Stimulated activated CD4-positive, alpha-beta T cell treated with anti-CD3 and anti-CD28 coated beads, Interleukin-15, amount 100 ng/mL, for 24 hours (primary cell): ENCODE measurements at places on chromosomes 7 and 10.

DNA sequence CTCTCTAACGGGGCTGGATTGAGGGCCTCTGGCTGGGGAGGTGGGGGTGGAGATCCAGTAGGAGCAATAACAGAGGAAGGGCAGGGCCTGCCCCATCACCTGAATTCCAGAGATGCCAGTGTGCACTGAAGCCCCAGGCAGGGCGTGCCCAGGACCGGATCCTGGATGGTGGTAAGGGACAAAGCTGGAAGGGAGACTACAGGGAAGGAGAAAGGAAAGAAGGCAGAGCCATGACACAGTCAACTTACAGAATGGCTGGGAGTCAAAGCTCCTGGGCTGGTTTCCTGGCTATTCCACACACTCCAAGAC lies 666 bp downstream of the TMEM139 start:
- DNase-seq: no peak

DNA sequence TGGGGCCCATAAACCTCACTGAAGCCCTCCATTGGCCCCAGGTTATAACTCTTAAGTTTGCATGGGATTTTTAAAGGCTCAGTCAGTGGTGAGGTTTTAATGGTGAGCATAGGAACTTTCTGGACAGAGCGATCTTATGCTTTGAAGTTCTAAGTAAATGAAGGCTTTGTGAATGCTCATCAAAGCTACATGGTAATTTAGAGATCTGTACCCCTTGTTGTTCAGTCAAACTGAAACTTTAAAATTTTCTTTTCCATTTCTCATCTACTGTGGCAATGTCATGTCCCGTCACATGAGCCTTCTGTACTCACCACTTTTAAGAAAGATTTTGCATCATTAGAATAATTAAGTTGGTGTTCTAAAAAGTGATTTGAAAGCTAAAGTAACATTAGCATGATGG lies 39.9 kb downstream of the CHN2 start:
- DNase-seq: no peak

GRCh38 chr7:81583090-81583489 lies 186.8 kb downstream of the HGF start:
- DNase-seq: no peak

- no peak for DNase-seq
Measured at GRCh38 chr10:98621630-98622029, 174.9 kb upstream of the HPS1 start.

- no peak for DNase-seq
Measured at GRCh38 chr10:114336823-114337509, 67.3 kb downstream of the AFAP1L2 start.

- no peak for DNase-seq
Measured at GRCh38 chr7:146496657-146497056, 380.1 kb downstream of the CNTNAP2 start.

DNA sequence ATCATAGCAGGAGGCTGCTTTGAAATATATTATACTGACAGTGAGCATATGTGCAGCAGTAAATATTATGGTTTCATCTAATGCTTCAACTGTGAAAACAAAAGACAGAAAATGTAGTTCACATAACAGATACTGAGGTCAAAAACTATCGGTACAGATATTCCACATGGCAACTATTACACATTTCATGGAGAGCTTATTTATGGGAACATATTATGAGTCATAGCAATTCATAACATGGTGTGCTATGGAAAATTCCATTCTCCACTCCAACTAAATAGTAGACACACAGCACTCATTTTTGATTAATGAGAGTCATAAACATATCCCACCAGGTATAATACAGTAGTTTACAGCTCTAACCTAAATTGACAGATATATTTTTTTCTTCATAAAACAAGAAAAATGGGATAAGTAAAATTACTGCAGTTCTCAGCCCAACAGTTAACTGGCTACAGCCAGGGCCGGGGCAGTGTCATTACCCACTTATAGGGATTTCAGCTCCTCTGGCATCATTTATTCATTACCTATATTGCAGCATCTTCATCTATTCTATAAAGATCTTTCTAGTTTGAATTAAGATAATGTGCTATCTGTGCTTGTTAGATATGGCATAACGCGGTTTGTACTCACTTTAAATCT lies 475.6 kb upstream of the KLF6 start:
- no peak for DNase-seq

DNA sequence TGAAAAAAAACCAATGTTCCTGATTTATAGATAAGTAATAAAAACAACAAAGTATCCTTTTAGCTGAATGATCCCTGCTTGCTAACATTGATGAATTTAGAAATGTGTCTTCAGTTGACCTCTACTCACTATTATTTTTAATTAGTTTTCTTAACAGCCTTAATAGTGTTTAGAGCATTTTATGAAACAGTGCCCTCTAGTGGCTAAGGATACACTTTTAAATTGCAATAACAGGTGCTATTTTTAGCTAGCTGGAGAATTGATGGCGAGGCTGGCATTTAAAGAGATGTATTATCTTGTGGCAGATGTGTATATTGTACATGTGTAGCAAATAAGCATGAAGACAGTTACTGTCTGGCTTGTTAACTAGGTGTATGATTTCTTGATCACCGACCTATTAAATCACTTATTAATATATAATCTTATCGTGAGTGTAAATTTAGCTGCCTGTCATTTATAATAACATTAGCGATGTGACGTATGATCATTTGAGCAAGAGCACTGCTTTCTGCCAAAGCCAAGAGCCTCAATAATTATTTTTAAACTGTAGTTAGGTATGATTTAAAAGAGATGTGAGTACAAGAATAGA lies 451.9 kb downstream of the DPP6 start:
- DNase-seq: no peak

GRCh38 chr7:100077205-100077604 lies 4.3 kb downstream of the ZNF3 start:
- no peak for DNase-seq

GRCh38 chr7:140674356-140674800 lies 1.6 kb downstream of the ADCK2 start:
- DNase-seq: no peak

DNA sequence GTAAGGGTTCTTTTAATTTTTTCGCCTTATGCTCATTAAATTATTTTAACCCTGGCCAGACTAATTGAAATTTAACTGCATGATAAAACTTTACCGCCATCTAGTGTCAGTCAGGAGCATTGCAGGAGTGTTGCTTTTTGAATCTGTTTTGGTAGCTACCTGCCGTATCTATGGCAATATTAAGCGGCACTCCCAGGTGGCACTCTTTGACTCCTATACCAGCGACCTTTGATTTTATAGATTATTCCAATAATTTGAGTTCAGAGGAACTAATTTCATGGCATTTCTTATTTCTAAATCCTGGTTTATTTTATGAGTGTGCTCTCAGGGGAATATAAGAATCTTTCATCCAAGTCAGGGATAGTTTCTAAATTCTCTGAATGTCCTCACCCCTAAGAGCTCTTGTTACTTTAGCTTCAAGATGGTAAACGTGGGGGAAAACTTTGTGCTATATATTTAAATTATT lies 198.9 kb downstream of the REEP3 start:
- DNase-seq: peak; percentile 49

DNA sequence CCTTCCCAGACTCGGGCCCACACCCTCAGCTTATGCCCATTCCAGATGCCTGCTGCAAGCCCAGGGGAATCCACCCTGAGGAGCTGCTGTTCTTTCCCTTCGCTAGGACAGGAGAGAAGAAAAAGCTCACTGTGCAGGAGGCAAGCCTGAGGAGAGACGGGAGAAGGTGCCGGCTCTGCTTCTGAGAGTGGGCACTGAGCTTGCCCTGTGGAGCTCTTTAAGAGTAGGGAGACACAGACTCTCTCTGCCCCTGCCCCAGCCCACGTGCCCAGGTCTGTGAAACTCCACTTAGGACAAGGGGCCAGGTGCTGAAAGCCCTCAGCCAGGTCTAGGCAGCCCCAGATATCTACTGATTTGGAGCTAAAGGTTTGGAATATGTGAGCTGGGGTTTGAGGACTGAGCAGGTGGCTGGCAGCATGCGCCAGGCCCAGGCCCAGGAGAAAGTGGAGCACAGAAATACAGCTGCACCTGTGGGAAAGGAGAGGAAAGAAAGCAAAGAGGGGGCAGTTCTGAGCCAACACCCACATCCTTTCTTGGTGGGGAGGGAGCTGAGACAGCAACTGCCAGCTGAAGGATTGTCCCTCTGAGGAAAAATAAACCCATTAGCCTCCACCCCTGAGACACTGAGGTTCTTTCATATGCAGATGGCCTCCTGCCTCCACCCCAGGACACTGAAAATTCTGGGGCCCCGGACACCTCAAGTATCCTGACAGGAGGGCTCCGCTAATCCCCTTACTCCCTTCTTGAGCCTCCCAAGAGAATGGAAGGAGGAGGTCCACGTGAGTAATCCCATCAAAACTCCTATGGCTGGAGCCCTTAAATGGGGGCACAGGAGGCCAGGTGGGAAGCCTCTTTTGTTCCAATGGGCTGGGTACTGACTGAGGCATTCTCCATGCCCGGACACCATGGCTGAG lies 7.3 kb downstream of the POLL start:
- no peak for DNase-seq

- DNase-seq: no peak
Measured at GRCh38 chr10:129525401-129525801, 58.4 kb downstream of the MGMT start.

- DNase-seq: peak; percentile 60
Measured at GRCh38 chr10:71713135-71714030, 6.2 kb downstream of the C10orf105 start.

- no peak for DNase-seq
Measured at GRCh38 chr10:124474514-124475070, 13.0 kb downstream of the LHPP start.

- no peak for DNase-seq
Measured at GRCh38 chr10:52232561-52233350, 81.3 kb upstream of the DKK1 start.

GRCh38 chr7:39127058-39127457 lies 149.3 kb downstream of the POU6F2 start:
- DNase-seq: no peak

- no peak for DNase-seq
Measured at GRCh38 chr10:61376908-61377368, 76.2 kb downstream of the TMEM26 start.

DNA sequence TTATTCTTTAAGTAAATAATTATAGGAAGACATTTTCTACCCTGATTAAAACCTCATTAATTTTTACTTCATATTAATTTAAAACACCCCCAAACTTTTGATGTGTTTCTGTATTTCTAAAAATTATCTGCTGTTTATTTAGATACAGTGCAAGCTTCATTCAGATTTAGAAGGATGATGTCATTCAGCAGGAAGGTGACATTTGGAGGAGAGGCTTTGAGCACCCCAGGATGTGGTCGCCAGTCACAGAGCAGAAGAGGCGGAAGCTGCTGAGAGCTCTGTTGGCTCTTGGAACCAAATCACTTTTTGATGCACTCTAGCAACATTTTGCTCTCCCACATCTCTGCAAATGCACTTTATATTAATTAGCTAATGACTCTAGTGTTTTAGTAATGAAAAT lies 233.9 kb upstream of the CACNA2D1 start:
- DNase-seq: peak; percentile 36
